Inflammatory macrophage treated with lipopolysaccharide for 1 hour (primary cell): ENCODE measurements at places on chromosomes 3 and 15.

- DNase-seq, result peak; percentile 92
Observed at GRCh38 chr3:12356996-12357395, 68.1 kb downstream of the PPARG start.

DNA sequence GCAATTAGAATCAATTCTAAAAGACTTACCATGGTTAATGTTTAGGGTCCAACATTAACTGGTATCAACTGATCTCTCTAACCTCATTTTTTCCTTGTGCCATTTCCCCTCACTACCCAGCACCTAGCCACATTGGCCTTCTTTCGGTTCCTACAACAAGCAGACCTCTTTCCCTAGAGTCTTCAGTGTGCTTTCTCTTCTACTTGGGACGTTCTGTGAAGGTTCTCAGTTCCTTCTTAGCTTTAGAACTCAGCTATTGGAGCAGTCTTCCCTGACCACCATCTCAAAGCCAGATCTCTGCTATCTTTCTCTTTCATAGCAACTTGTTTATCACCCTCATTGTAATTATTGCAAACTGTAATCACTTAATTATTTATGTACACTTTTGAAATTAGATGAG is 31.5 kb upstream of the MINDY4B start:
- no peak for DNase-seq

GRCh38 chr15:53880357-53880756 is 97.9 kb upstream of the UNC13C start:
- DNase-seq, result no peak

DNA sequence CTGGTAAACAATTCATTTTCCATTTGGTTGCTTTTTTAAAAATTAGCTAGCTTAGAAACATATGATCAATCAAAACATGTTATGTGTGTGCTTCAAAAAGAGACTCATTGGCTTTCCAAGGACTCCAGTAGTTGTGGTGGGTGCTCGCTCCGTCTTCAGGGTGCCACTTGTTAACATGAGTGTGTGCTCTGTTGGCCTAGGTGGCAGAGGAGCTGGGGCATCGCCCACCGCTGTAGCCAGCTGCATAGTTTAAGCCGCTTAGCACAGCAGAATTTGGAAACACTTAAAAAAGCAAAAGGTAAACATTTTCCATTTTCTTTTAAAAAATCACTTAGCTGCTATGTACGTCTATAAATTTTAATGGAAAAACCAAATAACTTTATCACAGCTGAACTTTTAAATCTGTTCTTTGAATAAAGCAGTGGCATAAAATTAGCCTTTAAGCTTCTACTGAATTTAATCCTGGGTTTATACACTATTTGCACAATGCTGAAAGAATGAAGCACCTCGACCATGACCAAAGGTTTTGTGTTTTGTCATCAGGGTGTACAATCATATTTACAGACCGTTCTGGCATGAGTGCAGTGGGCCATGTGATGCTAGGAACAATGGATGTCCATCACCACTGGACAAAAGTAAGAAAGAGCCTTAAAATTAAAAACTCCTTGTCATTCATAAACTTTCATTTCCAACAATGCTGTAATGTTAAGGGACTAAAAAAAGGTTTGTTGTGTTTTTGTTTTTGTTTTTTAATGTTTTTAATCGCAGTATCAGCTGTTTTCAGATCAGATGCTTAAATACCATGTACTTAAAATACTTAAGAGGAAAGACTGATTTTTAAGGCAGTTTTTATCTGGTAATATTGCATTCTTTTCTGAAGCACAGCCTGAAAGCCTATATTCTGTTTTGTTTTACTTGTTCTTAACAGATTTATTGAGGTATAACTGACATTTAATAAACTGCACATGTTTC is 57.9 kb downstream of the TCAIM start:
- no peak for DNase-seq

- no peak for DNase-seq
Observed at GRCh38 chr15:93286446-93286845, 197.4 kb upstream of the RGMA start.

DNA sequence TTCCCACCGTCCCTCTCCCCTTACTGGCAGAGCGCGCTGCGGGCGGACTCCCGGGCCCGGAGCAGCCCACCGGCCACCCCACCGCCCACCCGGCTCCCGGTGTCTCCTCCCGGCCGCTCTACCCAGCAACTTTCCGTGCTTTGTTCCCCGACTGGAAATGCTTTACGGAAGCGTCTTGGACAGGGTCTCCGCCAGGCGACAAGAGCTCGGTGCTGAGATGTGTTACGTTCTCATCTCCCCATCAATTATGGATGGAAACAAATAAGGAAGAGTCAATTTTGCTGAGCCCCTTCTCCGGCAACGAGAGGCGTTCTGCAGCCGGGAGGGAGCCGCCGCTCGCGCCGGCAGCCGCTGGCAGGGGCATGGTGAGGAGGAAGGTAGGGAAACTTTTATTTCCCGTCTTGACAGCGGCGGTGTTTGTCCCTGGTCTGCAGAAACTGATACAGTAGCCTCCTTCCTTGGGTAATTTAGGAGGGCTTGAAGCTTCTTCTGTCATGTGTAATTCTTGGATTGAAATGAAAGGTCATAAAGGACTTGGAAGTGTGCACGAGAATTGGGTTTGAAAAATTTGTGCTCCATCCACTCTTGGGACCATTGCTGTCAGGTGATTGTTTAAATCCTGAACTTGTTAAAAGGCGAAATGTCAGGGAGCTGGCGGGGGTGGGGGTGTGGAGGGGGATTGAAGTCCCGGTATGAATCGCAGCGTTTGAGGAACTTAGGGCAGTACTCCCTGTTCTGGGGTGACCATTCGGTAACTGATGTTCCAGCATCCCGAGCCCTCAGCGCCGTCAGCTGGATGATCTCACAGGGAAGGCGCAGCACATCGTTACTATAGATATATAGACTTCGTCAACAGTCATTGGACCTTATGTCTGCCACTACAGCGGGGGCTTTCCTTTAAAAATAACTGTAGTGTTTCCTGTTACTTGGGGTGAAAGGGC is 1.5 kb downstream of the SEMA6D start:
- DNase-seq, result no peak

- DNase-seq, result no peak
Observed at GRCh38 chr15:26882112-26882511, 15.2 kb downstream of the GABRA5 start.

DNA sequence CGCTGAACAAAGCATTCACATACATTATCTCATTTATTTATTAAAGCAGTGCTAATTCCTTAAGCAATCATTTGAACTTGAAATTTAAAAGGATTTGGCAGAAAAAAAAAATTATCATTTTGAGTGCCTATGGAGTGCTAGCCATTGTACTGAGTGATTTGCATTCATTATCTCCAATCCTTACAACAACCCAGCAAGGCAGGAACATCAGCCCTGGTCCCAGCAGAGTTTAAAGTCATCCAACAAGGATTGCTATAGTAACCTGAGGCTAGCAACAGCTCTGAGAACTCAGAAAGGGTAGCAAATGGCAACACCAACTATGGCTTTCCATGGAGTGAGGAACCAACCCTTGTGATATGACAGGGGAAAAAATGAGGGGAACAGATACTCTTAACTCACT is 237.6 kb upstream of the SETMAR start:
- no peak for DNase-seq

DNA sequence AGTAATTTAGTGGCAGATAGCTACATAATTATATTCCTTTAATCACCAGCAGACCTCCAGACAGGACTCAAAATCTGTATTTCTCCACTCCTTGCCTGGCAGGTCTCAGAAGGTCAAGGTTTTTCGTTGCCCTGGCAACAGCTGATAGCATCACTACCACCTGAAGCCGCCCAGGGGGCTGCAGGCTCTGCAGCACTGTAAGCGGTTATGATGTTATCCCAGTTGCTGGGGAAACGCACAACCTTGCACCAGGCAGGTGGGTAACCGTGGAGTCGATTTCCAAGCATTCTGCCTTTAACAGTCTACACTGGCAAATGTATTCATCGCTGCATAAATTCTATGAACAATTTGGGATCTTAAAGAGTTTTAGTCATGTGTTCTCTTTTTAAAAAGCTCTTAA is 756.3 kb downstream of the NTRK3 start:
- no peak for DNase-seq

DNA sequence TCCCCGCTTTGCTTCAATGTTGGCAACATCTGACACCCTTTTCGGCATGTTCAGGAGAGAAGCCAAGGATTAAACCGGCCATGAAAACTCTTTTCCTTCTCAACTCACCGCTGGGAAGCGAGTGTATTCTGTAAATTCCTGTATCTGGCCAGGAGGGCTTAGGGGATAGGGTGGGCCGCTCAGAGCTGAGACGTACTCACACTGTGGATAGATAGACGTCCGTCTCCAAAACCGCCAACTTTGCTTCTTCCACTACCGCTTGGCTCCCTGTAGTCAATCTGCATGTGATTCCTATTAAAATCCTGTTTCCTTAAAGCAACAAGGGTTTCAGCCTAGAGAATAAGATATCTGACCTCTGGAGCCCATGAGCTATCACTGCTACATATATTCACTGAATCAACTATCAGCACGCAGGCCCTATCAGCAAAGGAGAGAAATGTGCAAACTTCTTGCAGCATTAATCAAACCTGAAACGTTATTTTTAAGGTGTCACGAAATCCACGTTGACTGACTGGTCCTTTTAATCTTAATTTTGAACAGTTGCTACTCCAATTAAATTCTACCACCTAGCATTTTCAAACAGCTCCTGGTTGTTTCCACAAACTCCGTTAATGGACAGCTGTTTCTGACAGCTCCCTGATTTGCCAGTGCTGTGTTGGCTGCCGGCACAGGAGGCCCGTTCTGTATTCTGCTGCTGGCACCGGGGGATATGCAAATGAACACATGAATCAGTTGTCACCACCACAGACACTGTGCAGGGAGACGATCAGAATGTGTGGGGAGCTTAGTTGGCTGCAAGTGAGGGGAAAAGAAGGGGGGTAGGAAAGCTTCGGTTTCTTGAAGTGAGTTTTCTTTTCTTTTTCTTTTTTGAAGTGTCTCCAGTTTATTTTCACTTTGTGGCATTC is 438.9 kb upstream of the ARRDC4 start:
- DNase-seq, result no peak

- DNase-seq, result no peak
Observed at GRCh38 chr15:65377105-65377975, 462 bp downstream of the IGDCC3 start.

DNA sequence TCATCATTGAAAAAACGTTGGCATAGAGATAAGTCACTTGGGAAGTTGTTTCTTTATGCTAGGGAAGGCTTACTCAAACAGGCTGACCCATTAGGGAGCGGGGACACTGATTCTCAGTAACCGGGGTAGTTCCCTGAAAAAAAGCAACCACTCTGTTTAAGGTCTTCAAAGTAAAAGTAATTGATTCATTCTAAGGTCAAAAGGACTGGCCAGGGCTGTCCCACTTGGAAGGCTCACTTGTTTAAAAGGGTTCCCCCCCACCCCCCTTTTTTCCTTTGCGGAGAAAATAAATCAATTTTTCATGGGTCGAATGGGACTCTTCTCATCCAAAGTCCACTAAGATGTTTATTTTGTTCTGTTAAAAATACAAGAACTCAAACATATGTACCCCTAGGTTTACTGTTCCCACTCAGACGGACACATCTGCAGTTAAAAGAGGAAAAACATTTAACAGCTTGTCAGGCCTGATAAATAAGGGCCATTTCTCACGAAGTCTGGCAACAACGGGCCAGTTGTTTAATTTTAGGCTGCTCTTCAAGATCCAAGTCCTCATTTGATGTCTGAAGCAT is 53.0 kb downstream of the ARHGEF3 start:
- DNase-seq, result no peak
